Choroid plexus epithelial cell (primary cell): ENCODE measurements at places on chromosomes 1 and 21.

DNA sequence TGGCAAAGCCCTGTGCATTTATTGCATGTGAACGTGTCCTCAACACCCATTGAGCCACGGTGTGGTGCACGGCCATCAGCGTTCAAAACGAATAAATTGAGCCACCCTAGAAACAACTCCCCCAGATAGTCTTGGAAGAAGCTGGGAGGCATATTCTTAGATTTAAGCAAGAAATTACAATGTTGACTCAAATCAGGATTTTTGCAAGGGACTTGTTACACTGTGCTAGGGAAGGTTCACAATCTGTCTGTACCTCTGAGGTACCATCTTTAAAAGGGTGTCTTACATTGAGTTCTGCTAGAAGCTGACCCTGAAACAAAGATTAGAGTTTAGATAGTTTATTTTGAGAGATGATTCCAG is 16.2 kb downstream of the CD247 start:
- no peak for DNase-seq

DNA sequence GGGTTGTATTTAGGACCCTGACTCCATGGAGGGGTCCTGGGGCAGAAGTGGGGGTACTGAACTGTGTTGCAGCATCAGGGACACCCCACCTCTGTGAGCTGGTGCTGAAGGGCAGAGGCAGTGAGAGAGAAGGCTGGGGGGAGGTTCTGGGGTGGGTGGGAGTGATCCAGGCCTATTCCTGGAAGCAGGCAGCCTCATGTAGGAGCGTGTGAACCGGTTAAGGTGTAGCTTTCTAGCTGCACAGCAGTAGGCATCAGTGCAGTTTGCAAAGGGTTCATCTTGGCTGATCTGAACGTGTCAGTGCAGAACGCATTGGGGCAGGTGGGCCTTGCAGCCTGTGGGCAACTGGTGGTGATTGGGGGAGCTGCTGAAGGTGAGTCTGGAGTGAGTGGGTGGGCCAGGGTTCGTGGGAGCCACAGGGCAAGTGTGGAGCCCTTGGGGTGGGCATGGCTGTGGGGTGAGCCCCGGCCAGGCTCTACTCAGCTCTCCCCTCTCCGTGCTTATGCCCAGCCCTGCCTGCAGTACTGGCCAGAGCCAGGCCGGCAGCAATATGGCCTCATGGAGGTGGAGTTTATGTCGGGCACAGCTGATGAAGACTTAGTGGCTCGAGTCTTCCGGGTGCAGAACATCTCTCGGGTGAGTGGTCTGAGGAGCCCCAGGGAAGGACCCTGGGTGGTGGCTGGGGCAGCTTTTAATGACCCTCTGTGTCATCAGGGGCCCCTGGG is 86.7 kb downstream of the PTPRU start:
- no peak for DNase-seq

- peak; percentile 31 for DNase-seq
Observed at GRCh38 chr1:97204468-97204867, 482.9 kb downstream of the PTBP2 start.

DNA sequence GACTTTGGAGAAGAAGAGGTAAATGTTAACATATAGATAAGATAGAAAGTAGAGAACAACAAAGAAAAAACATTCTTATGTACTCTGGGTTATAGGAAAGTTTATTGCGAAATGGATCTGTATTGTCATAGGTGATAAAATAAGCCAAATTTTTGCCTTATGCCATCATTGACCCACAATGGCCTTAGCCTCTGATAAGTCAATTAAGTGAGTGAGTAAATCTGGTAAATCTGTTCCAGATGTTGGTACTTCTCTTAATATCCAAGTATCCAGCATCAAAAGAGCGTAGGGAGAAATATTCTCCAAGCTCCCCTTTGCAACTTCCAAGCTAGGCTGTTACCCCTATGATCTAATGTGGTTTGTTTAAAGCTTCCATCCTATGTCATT is 38.3 kb upstream of the CLCA4 start:
- no peak for DNase-seq

GRCh38 chr1:154557939-154558719 is at the start of gene UBE2Q1:
UBE2Q1 (minus strand) TSS chr1:154558662; CDS start chr1:154558553, 109 bp downstream.
- DNase-seq, result peak; percentile 35

DNA sequence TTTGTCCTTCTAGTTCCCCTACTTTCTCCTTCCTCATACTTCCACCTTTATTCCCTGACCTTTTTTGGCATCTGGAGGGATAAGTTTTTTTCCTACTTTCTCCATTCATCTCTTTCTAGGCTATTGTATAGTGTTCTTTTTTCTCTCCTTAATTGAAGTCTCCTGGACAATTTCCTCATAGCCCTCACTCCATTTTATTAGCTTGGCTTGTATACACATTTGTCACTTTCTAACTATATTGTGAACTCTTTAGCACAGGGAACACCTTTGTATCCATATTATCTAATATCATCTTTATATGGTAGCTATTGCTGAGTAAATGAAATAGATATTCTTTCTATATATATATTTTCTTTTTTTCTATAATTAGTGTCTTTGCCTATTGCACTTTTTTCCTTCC is 47.6 kb downstream of the TMED5 start:
- no peak for DNase-seq

DNA sequence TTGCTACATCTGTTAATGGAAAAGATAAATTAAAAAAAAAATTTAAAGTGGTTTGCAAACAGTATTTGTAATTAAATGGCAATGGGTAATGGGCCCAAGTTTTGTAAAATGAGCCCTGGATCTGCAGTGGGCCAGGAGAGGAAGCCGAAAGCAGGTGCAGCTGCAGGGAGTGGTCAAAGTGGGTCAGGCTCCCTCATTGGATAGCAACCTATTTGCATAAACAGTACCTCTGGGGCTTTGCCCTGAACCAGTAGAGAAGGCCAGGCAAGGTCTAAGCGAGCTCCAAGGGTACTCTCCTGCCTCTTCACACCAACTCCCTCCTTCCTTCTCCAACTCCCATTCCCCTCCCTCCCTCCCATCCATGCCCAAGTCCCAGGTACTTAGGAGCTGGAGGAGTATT is 138.9 kb downstream of the HMGB4 start:
- DNase-seq, result no peak

DNA sequence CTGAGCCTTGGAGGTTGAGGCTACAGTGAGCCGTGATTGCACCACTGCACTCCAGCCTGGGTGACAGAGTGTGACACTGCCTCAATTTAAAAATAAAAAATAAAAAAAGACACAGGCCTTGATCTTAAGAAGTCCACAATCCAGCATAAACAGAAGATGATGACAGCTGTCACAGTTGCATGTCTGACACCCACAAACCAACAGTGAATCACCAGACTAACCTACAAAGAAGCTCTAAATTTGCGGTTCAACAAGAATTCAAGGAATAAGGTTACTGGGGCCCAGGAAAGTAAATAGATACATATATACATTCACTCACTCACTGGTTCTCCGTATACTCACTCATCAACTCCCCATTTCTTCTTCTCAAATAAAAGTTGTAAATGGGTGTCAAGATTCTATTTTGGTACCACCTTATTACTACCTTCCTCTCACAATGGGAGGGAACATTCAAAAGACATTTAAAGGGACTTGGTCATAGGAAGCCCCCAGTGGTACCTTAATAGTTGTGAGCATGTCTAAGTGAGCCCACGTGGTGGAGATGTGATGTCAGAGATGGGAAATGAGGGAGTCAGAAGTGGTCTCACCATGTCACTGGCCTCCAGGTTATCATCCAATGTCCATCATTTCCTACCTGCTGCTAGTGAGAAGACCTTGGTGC is 66.9 kb upstream of the PRDX6 start:
- peak; percentile 78 for DNase-seq

GRCh38 chr21:26826801-26827200 is 18.4 kb downstream of the ADAMTS1 start:
- no peak for DNase-seq

GRCh38 chr1:150552128-150552910 is 3.1 kb downstream of the ADAMTSL4 start:
- peak; percentile 97 for DNase-seq

GRCh38 chr1:202659974-202660373 is 50.3 kb downstream of the SYT2 start:
- no peak for DNase-seq

DNA sequence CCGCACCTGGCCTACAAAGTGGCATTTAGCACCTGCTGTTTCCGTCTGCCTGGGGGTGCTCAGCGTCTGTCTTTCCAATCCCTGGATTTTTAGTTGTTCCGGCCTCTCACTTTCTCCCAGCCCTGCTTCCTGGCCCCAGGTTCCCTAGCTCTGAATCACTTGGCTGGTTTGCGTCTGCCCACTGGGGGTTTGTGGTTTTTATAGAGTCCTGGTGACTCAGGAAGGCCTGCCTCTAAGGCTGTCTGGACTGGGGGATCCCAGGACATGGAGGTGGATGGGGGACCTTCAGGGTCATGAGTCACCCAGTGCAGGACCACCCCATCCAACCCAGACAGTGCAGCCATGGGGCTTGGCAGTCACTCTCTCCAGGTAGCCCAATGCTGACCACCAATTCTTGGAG is 53.5 kb downstream of the MRPL37 start:
- peak; percentile 92 for DNase-seq

DNA sequence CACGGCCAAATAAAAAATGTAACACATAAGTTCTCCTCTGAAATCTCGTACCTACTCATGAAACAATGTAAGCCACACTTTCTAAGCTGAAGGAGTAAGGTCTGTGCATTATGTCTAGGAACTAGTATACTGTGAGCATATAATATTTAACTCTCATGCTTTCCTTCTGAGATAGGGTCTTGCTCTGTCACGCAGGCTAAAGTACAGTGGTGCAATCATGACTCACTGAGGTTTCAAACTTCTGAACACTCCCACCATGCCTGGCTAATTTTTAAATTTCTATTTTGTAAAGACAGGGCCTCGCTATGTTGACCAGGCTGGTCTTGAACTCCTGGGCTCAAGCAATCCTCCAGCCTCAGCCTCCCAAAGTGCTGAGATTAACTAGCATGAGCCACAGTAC is 71.3 kb downstream of the AHCTF1 start:
- peak; percentile 50 for DNase-seq

GRCh38 chr1:198904321-198904720 is 265.5 kb downstream of the PTPRC start:
- DNase-seq, result peak; percentile 62

DNA sequence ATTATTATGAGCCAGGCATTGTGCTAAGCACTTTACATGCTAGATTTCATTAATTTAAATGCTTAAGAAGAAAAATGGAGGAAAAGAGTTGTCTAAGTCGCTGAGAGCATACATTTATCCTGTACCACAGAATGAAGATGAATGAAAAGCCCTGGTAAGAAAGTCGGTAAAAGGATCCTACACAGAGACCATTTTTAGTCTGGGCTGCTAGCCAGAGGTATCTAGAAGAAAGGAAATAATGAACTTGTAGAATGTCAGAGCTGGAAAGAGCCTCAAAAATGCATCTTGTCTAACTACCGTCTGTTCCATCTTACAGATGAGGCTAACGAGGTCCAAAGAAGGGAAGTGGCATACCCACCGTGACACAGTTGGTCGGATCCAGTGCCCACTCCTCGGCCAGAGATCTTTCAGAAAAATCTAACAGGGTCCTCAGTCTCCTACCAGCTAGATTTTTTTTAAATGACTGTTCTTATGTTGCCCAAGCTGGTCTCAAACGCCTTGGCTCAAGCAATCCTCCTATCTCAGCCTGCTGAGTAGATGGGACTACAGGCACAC is 12.2 kb upstream of the TNR start:
- DNase-seq, result no peak

DNA sequence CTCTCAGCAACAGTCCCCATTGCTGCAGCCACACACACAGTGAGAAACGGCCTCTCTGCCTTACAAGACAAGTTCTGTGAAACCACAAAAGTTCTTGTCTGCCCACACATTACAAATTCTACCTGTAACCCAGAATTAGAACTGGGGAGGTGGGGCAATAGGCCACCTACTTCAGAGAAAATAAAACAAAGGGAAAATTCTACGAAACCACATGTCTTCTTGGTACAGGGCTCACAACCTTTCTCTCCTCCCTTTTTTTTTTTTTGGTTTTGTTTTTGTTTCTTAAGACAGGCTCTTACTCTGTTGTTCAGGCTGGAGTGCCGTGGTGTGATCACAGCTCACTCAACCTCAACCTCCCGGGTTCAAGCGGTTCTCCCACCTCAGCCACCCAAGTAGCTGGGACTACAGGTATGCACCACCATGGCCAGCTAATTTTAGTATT is 30.2 kb downstream of the LPAR3 start:
- no peak for DNase-seq

DNA sequence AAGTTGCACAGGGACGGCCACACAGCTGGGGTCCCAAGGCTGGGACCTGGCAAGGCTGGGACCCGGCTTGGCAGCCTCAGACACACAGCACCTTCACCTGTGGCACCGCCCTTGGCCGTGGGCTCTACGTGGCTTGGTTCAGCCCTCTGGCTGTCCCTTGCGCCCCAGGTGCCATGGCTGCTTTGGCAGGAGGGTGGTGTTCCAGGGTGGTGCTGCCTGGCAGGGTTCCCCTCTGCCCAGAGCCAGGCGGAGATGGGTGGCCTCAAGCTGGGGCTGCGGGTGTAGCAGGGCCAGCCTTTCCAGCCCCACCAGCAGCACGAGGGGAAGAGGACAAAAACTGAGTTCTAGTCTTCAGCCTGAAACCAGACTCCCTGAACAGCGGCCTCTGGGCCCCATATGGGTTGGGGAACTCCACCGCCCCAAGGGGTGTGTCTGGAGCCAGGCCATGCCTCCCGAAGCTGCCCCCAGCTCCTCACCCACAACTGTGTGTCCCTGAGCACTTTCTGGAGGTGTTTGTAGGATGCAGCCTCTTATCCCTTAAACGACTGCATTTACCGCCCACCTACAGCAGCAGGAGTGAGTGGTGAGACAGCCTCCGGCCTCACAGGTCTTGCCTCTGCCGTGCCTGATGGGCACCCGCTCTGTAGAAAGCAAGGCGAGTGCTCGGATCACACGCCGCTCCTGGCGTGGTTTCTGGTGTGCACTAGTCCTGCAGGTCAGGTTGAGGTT is 92.3 kb downstream of the PDE9A start:
- no peak for DNase-seq

DNA sequence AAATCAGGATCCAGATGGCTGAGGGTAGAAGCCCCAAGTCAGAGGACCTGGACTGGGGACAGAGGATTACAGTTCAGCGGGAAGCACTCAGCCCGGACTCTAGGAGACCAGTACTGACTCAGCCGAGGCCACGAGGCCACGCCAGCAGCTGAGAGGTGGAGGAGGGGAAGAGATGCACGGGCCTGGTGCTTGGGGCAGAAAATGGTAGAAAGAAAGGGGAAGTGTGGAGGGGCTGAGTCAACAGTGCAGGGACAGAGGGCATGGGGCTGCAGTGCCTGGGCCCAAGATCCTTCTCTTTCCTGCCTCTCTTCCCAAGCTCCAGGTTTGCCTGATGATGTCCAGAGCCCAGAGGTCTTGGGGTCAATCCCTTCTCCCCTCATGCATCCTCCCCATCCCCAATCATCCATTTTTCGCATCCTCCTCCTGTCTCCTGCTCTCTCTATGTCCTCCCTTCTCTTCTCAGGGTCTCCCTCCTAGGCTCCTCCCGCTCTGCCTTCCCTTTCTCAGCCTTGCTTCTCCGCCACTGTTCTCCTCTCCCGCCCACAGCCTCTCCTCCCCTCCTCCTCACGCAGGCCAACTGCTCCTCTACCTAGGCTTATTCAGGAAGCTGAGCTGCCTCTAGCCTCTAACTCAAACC is 7.7 kb downstream of the ARHGEF2 start:
- DNase-seq, result peak; percentile 80

GRCh38 chr1:65882076-65882475 is 89.4 kb downstream of the PDE4B start:
- no peak for DNase-seq

- no peak for DNase-seq
Observed at GRCh38 chr21:35384375-35384774, 335.3 kb upstream of the RUNX1 start.
